ENCODE measurements at places on chromosomes 6 and 20.

DNA sequence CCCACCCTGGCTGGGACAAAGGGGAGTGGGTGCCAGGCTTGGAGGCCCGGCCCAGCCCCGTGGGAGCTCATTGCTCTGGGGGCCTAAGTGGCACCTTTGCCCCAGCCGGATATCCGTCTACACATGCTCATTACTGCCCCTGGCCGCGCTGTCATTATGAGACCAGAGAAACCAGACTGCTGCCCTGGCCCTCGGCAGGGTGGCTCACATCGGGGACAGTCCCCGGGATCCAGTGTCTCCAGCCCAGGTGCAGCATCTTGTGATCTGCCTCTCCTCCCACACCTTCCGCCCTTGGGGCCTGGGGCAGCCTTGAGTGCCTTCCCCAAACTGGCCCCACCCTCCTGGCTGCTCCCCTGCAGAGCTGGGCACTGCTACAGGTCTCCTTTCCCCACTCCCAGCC lies 4.9 kb downstream of the SRMS start:
- DNase-seq: no peak

GRCh38 chr6:36442671-36443470 lies at the start of the genes KCTD20 and PXT1:
Gene KCTD20 (plus strand): TSS chr6:36443000. CDS start chr6:36470098, 27,098 bp downstream.
Gene PXT1 (minus strand): TSS chr6:36442854. CDS start chr6:36426082, 16,772 bp downstream.
- no peak for DNase-seq

DNA sequence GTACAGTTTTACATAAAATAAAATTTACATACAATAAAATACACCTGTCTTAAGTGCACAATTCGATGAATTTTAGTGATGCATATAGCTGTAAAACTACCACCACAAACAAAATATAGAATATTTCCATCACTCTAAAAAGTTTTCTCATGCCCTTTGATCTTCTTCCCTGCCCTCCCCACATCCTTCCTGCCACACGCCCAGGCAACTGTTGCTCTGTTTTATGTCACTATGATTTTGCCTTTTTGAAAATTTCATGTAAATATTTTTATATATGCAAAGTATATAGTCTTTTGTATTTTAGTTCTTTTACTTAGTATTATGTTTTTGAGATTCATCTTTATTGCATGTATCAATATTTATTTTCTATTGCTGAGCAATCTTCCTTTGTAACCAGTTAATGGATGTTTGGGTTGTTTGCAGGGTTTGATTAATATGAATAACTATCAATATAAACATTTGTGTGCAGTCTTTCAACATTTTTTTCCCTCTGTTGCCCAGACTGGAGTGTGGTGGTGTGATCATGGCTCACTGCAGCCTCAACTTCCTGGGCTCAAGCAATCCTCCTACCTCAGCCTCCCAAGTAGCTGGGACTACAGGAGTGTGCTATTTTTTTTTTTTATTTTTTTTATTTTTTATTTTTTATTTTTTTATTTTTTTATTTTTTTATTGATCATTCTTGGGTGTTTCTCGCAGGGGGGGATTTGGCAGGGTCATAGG lies 23.8 kb upstream of the SAMHD1 start:
- no peak for DNase-seq

GRCh38 chr6:53113742-53114141 lies 34.9 kb downstream of the GCM1 start:
- no peak for DNase-seq

Data from LNCaP clone FGC (cell line).